ENCODE measurements at places on chromosomes 13 and 19.

GRCh38 chr19:10612499-10613119, 12.7 kb upstream of the SLC44A2 start:
- no peak for DNase-seq

- peak; percentile 86 for DNase-seq
Observed at GRCh38 chr13:41132512-41133152, at the start of gene KBTBD6. KBTBD6 (minus strand) TSS chr13:41132802; CDS start chr13:41132511, 291 bp downstream.

DNA sequence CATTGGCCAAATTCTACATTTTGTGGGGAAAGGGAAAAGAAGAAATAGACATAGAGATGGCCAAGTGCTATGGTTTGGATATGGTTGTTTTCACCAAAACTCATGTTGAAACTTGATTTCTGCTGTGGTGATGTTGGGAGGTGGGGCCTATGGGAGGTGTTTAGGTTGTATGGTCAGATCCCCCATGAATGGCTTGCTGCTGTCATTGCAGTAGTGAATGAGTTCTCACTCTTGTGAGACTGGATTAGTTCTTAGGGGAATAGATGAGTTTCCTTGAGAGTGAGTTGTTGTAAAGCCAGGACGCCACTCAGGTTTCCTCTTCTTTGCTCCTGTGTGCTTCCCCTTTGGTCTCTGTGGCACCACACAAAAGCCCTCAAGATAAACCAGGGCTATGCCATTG, 242.6 kb upstream of the RFC3 start:
- no peak for DNase-seq

DNA sequence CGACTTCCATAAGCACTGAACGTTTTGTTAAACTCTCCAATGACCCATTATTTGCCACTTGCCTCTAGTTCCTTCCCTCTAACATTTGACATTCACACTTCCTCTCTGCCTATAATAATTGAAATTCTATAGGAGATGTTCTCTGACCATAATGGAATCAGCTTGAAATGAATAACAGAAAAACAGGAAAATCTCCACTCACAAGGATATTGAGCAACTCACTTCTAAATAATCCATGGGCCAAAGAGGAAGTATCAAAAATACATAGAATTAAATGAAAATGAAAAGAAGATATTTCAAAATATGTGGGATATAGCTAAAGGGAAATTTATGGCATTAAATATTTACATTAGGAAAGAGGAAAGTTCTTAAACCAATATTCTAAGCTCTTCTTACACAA, 3.4 kb upstream of the FCGBP start:
- no peak for DNase-seq

DNA sequence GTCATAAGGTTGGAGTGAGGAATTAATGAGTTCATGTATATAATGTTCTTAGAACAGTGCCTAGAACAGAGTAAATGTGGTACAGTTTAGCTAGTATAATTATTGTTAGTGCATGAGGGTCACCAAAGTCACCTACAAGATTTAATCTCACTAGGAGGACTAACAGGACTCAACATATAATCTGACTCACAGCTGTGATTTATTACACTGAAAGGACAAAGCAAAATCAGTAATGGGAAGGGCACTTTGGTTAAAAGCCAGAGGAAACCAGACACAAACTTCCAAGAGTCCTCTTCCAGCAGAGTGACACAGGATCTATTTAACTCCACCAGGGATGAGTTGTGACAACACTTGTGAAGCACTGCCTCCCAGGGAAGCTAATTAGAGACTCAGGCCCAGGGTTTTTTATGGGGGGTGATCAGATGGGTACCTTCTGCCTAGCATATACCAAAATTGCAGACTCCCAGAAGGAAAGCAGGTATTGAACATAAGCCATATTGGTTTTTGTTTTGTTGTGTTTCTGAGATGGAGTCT, 341.2 kb upstream of the DACH1 start:
- no peak for DNase-seq

- no peak for DNase-seq
Observed at GRCh38 chr13:94267581-94268366, 211.7 kb downstream of the DCT start.

DNA sequence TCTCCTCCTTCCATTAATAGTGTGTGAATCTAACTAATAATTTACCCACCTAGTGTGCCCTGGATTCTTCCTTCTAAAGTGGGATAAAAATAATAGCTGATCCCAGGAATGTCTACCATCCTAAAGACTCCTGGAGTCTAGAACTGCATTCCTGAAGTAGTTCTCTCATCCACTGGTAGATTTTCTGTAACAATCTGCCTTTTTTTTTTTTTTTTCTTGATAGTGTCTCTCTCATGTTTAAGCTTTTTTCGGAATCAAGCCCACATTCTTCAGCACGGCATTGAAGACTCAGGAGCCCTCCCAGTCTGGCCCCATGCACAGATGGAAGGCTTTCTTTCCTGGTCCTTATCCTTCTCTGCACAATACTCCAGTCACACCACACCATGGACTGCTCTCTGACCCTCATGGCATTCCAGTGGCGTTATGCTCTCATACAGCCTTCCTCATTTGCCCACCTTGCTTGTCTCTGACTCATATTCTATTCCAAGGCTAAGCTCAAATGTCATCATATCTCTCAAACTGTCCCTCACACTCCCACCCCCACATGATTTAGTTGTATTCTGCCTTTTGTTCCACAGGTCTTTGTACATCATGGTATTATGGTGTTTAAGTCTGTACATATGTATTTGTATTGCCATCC, 68.7 kb upstream of the FRY start:
- DNase-seq: no peak

GRCh38 chr13:28958018-28958417, 137.9 kb downstream of the MTUS2 start:
- no peak for DNase-seq

- no peak for DNase-seq
Observed at GRCh38 chr19:31513841-31514240, 164.6 kb upstream of the TSHZ3 start.

GRCh38 chr19:14112809-14113385, 4.7 kb downstream of the PRKACA start:
- no peak for DNase-seq

DNA sequence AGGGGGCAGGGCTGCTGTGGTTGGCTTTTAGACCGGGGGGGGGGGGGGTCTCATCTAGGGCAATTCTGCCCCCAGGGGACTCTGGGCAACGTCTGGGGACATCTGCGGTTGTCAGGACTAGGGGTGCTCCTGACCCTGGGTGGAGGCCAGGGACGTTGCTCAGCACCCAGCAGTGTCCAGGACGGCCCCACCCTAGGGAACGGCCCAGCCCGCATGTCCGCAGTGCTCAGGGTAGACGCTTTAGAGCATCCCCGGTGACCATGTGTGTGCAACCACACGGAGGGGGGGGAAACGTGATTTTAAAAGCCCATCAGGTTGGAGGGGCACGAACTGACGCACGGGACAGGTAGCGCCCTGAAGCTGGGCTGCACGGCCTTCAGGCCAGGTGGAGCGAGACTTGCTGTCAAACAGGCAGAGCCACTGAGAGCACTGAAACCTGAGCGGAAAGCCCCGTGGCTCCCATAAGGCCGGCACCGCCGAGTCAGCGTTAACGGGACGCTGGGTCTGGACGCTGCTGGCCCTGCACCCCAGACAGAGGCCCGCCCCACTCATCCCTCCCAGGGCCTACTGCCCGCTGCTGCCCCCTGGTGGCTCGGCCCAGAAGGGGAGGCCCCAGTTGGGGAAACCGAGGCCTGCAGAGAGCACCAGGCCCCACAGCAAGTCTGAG, 8.3 kb downstream of the CACTIN start:
- peak; percentile 49 for DNase-seq

GRCh38 chr19:39403331-39404312, 3.0 kb upstream of the ZFP36 start:
- DNase-seq: peak; percentile 96

GRCh38 chr19:48741129-48741999, 954 bp upstream of the RASIP1 start:
- no peak for DNase-seq

GRCh38 chr13:109198585-109198984, 569.2 kb downstream of the MYO16 start:
- DNase-seq: no peak

- no peak for DNase-seq
Observed at GRCh38 chr19:50065938-50066337, 40.1 kb downstream of the ZNF473 start.

- no peak for DNase-seq
Observed at GRCh38 chr13:38767506-38768265, 80.8 kb downstream of the FREM2 start.

- no peak for DNase-seq
Observed at GRCh38 chr13:109348519-109349258, 437.7 kb downstream of the IRS2 start.

GRCh38 chr13:74895042-74895796, 586.8 kb downstream of the TBC1D4 start:
- DNase-seq: no peak

DNA sequence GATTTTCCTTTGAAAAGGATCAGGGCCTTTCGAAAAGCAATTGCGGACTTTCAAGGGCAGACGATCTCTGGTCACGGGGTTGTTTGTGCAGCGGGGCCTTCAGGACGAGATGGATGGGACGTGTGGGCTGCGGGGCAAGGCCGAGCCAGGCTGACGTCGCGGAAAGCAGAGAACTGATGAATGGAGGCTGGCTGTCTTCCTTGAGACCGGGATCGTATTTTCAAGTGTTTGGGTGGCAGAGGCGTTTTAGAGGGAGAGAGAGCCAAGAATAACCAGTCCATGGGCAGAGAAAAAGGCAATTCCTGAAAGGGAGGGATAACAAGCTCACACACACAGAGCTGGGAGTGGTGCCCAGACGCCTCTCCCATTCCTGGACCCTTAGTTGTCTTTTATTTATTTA, 138.9 kb upstream of the USP29 start:
- DNase-seq: no peak

DNA sequence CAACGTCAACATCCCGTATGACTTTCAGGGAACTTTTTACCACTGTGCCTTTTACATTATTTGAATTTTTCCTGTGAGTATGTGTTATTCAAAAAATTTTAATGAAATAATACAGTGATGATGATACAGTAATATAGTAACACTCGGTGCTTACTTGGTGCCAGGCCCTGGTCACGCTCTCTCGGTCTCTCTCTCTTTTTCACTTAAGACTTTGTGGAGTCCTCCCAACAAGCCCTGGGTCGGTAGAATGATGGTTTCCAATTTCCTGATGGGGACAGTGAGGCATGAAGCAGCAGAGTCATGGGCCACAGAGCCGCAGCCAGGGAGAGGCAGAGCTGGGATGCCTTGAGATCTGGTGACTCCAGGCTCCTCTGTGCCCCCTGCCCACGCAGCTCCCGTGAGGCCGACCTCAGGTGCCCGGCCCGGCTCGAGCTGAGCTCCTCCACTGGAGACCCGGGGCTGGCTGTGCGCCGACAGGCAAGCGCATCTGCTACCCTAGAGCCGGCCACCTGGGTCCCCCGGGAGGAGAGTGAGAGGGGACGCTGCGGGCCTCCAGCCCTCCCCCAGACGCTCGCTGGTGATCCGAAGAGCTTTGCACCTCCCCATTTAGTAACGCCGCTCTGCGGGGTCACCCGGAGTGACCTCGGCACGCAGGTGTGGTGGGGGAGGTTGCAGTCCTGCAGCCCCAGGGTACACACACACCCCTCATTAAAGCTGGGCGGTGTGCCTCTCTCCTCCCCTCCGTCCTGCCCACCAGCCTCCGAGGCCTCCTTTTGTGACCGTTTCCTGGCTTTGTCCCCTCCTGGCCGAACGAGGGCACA, 4.4 kb upstream of the SBK3 start:
- DNase-seq: no peak

DNA sequence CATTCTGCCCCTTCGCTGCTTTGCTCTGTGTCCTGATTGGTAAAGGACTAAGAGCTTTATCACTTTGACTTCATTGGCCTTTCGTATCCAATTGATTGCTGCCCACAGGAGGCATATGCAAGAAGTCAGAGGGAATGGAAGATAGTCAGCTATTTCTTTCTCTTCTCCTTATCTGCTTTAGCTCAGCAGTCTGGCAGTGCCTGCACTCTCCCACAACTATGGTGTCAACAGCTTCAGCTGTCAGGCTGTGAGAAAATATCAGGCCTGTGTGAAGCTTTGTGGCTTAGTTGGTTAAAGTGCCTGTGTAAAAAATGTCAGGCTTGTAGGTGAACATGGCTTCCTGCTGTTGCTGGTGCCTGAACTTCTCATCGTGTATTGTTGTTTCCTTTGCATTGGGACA, 243.0 kb downstream of the PCDH17 start:
- DNase-seq: no peak

DNA sequence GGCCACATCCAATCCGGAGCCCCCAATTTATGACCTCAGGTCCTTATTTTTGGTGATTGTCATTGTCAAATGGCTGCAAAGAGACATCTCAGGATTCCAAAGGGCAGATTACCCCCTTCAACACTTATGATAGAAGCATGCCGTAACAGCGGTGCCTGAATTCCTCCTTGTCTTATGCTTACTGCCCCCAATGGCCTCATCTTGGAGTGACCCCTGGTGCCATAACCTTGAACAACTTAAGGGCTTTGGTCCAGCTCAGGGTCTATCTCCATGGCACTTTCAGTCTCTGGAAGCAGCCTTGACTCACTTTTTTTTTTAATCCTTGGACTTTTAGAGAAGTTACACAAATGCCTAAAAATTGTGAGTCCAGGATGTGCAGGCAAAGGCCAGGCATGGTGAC, 171.6 kb upstream of the ZNF507 start:
- DNase-seq: no peak

- peak; percentile 14 for DNase-seq
Observed at GRCh38 chr13:26017196-26017921, 34.5 kb downstream of the SHISA2 start.

DNA sequence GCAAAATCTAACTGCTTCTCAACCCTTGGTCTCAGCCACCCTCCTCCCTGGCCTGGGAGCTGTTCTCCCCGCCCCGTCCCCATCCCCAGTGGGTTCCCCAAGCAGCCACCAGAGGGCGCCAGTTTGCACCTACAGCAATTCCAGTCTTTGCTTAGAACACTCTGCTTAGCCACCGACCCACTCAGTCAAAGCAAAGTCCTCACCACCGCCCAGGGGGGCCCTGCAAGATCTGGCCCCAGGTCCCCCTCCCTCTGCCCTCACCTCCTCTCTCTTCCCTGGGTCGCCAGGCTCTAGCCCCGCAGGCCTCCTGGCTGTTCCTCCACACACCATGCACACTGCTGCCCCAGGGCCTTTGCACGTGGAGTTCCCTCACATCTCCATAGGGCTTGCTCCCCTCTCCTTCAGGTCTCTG, 12.4 kb downstream of the TMEM143 start:
- DNase-seq: peak; percentile 79

GRCh38 chr13:113945857-113946408, 27.9 kb downstream of the C13orf46 start:
- DNase-seq: no peak

DNA sequence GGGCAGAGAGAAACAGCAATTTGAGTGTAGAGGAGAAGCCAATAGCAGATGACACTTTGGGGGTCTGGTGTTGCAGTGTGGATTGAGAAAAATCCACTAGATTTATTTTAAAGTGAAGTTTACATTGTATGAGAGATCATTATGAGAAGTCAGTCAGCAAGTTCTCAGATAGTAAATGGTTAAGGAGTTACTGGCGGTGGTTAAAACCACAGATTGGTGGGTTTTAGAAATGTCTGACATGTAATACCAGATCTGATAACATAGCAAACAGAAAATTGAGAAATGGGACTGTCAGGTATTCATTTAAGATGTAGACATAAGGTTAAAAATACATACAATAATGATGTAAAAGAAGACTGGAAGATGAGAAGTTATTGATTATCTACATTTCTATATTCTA, 7.2 kb downstream of the ABHD13 start:
- DNase-seq: no peak

GRCh38 chr13:74574964-74575728, 440.9 kb upstream of the KLF12 start:
- no peak for DNase-seq

GRCh38 chr13:42333613-42334328, 61.8 kb downstream of the AKAP11 start:
- no peak for DNase-seq
